Adrenal gland (tissue), 19 donors: ENCODE measurements at places on chromosomes 3 and 15.
A peak's percentile ranks its signal among the peaks of the same experiment; 100 is the strongest.

GRCh38 chr15:66089049-66089448 lies 164.5 kb downstream of the MEGF11 start:
- no peak for DNase-seq

DNA sequence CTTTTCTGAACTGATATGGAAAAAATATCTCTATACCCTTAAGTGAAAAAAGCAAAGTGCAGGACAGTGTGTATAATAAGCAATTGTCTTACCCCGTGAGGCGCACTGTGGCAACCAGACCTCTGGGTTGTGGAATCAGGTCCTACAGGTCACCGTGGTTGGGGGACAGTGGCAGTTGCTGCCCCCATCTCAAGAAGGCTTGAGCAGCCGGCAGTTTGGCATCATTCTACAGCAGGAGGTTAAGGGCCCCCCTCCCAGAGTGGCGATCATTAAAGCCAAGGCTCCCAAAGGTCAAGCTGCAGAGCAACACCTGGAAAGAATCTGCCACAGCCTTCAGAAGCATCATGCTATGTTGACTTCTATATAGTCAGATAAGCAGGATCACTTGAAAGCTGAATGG lies 56.1 kb upstream of the HERC1 start:
- no peak for DNase-seq

DNA sequence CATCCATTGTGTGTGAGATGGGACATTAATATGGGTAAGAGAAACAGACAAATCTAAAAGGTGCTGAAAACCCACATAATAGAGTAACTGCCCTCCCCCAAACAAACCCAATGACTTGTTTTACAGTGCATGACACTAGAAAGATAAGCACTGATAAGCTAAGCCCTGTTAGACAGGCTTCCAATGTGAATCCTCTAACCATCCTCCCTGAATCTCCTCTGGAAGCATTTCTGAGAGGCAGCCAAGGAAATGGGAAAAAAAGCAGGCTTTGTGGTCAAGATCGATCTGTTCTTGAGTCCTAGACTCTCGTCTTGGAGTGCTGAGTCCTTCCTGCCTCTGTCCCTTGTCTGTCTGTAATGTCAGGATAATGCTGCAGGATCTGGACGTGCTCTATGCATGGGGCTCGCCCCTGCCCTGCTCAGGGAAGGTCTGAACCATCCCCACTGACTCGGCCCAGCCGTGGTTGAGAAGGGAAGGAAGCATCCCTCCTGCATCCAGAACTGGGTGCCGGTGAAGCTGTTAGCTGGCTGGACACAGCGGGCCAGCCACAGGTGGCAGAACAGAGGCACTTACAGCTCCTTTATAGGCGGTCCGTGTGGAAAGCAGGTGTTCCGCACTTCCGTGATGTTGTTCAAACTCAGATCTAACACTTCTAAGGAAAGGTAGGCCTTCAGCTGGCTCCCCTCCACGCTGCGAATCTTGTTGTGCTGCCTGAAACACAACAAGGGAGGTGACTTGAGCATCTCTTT lies 84.1 kb downstream of the LRIG1 start:
- DNase-seq: no peak

GRCh38 chr3:29258161-29258560 lies 22.7 kb upstream of the RBMS3 start:
- no peak for DNase-seq

- no peak for DNase-seq
These were observed 3.3 kb upstream of the THSD4 start for GRCh38 chr15:71111950-71112349.

- DNase-seq: no peak
These were observed 3.7 kb downstream of the CBLB start for GRCh38 chr3:105865016-105865623.

- no peak for DNase-seq
These were observed 38.8 kb upstream of the IGSF11 start for GRCh38 chr3:119073258-119074001.

GRCh38 chr3:37853691-37854413 lies 7.8 kb upstream of the CTDSPL start:
- no peak for DNase-seq

GRCh38 chr15:78236491-78236890 lies 2.1 kb upstream of the ACSBG1 start:
- no peak for DNase-seq

GRCh38 chr15:100020189-100020588 lies 287.0 kb upstream of the LYSMD4 start:
- DNase-seq: no peak

DNA sequence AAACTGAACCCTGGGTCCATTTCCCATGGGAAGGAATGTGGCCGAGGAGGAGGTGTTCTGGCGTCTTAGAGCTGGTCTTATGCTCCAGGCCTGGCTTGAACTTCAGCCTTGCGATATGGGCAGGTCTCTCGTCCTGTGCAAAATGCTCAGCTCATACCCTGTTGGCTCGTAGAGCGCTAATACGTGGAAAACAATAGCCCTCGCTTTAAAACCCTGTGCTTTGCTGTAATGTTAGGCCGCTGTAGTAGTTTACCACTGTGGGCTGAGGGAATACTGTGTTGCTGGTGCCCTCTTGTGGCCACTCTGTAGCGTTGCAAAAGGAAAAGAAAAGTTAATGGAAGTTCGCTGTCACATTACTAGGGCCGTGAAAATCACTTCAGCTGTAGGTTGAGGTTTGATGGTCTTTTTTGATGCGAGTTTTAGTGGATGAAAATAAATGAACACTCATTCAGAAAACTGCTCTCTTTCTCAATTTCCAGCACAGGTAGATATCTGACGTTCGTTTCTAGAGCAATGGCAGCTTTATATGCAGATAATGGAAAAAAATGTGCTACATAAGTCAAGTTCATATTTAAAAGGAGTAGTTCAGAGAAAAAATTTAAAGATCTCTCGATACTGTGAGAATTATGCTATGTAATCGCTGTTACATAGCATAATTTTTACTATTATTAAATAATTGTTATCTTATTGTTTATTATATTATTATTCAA lies 92.9 kb downstream of the MCTP2 start:
- peak; percentile 22 for DNase-seq

DNA sequence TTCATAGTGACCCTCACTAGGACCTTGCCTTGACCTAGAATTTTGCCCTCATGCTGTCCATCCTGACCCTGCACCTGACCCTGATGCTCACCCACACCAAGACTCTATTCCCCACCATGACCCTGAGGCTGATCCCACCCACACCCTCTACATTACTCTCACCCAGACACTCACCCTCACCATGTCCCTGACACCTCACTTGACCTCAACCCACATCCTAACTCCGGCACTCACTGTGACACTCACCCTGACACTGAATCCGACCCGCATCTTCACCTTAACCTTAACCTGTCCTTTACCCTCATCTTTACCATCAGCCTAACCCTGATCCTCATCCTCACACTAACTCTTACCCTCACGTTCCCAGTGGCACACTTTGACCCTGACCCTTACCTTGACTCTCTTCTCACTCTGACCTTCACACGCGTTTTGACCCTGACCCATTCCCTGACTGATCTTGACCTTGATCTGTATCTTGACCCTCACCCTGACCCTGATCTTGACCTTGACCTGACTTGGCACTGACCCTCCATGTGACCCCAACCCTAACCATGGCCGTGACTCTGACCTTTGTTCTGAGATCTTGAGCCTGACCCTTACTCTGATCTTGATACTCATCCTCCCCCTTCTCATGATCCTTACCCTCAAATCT lies 22.2 kb upstream of the SLC25A26 start:
- DNase-seq: no peak

- DNase-seq: peak; percentile 7
These were observed 83.9 kb downstream of the LRRK1 start for GRCh38 chr15:101003081-101003480.

DNA sequence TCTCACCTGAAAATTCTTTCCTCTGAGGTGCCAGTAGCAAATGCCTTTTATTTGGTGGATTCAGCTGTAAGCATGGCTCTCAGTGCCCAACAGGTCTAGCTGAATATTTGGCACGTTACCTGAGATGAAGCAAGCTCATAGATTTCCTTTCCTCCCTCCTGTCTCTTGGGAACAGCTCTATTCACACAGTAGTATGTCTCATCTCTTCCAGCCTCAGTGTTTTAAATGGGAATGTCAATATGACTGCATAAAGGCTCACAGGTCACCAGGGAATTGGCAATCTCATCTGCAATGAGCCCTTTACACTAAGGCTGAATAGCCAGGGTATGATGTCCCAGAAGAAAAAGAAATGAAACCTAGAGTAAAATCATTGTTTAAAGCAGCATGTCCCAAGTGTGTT lies 733.5 kb downstream of the NTRK3 start:
- DNase-seq: no peak

DNA sequence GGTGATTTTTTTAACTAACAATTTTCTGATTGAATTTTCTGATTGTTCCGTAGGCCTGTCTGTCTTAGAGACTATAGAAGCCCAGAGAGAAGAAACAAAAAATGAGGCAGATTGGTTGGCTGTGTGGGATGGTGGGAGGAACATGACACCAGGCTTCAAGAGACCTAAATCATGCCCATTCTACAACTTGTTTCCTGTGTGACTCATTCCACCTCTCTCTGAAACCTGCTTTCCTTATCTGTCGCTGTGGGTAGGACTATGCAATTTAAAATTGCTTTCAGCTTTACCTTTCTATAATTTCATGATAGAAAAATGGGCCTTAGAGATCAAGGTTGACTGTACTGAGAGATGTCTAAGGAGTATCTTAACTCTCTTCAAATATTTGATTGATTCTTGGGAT lies 44.5 kb downstream of the OXNAD1 start:
- no peak for DNase-seq

- no peak for DNase-seq
These were observed 183.5 kb upstream of the C2CD4B start for GRCh38 chr15:62348623-62349022.

- DNase-seq: no peak
These were observed 108.8 kb downstream of the EPHB1 start for GRCh38 chr3:134903837-134904236.

- no peak for DNase-seq
These were observed 92.8 kb downstream of the FOXP1 start for GRCh38 chr3:71490692-71491091.

DNA sequence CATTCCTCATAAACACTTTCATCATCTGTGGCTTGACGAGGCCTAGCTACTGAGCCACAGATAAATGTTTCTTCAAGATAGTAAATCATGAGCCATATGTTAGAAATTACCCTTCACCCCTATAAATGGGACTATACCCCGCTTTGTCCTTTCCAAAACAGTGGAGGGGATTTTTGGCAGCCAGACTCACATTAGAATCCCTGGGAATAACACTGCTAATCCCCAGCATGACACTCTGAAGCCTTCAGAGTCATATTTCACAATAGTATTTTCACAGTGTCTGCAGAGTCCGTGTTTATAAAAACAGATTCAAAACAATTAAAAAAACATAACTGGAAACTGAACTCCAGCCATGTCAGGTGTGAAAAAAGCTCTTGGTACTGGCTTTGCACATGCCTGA lies 271.6 kb downstream of the ERC2 start:
- DNase-seq: no peak

- DNase-seq: no peak
These were observed 37.3 kb downstream of the KIF9 start for GRCh38 chr3:47245271-47245670.

- DNase-seq: no peak
These were observed 9.1 kb downstream of the GK5 start for GRCh38 chr3:142216321-142216720.

DNA sequence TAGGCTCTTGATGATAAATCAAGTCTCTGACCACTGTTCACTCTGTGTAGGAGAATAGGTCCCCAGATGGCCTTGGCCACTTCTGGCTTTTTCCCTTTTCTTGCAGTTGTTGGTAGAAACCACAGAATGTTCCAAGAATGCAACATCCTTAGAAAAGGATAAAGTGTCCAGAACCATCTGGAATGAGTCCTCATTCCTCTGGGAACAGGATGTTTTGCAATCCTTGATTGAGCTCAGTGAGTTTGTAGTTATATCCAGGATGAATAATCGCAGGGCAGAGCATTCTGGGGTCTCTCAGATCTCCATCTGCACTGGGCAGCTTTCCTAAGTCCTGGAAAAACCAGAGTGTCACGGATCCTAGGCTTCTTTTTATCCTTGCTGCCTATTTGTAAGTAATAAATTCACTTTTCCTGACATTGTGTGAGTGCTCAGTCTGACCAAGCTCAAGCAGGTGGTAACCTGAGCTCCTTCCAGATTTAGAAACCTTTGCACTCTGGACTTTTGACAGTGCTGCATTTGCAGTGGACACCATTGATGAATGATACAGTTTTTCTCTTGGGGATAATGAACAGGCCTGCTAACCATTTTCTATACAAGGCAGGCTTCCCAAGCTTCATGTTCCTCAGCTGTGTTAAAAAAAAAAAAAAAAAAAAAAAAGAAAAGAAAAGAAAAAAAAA lies 1028.6 kb downstream of the OTOL1 start:
- DNase-seq: no peak

GRCh38 chr3:8769088-8769822 lies at the start of gene OXTR:
TSS of gene OXTR (minus strand) at chr3:8769613. CDS start at chr3:8768187, 1,426 bp downstream.
- DNase-seq: peak; percentile 70

DNA sequence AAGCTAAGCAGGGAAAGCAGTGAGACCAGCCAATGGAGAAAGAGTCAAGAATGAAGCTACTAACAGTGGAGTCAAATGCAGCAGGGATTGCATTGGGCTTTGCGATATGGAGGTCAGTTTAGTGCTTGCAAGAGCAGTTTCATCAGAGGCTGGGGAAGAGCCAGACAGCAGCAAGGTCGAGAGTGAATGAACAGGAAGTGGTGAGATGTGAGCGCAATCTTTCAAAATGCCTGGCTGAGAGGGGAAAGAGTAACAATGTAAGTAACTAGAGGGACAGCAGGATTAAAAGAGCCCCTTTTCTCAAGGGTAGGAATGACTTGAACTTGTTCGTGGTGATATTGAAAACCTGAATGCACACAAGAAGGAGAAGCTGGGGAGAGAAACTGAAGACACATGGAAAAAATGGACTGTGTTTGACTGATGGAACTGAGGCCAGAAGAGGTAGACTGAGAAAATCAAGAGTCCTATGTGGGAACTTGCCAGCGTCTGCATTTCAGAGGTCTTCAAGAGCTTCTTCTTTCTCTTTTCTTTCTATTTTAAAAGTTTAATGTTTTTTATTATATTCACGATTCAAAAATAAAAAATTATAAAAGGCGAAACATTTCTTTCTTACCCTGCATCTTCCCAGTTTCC lies 30.6 kb upstream of the GPR160 start:
- peak; percentile 82 for DNase-seq

GRCh38 chr15:45715528-45715927 lies 80.7 kb downstream of the SQOR start:
- no peak for DNase-seq

DNA sequence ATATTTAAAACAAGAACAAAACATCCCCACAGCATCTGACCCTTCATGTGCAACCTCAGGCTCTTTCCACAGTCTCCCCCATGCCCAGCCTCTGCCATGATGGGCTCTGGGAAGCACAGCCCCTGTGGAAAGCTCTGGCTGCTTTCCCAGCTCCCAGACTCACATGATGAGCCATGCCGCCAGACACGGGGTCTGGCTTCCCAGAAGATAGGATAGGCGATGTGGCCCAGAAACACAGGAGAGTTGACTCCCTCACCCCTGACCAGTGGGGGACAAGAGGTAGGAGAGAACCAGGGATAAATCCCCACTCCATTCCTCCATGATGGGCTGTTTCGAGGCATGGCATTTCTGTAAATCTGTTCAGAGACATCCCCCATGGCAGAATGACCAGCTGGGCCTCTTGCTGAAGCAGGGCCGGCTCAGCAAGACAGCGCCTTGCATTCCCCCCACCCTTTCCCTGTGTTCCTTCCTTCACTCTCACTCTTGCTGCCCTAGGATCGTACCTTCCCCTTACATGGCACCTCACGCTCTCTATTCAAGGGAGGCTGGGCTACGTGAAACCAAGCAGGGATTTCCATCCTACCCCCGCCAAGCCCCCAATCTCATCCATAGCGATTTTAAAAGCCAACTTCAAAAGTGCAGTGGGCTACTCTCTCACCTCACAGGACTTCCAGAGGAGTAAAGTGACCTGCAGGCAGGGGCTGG lies 192.4 kb downstream of the ABHD5 start:
- no peak for DNase-seq
